ENCODE measurements at places on chromosomes 1 and 21.

- no peak for DNase-seq
Observed at GRCh38 chr1:202085682-202086373, 36.9 kb upstream of the GPR37L1 start.

GRCh38 chr1:203306965-203307541 lies 1.7 kb downstream of the BTG2 start:
- no peak for DNase-seq

DNA sequence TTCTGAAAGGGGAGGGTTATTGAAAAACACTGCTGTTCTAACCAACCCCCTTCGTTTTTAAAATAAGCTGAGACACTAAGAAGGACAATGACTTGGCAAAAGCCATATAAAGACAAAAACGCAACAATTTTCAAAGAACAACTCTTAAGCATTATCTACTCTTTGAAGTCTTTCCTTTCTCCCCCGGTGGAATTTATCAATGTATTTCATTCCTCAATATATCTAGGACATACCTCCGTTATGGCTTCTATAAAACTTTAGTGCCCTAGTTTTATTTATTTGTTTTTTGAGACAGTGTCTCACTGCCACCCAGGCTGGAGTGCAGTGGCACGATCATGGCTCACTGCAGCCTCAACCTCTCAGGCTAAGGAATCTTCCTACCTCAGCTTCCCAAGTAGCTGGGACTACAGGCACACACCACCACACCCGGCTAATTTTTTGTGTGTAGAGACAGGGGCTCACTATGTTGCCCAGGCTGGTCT lies 3.2 kb downstream of the NRDC start:
- DNase-seq = no peak

DNA sequence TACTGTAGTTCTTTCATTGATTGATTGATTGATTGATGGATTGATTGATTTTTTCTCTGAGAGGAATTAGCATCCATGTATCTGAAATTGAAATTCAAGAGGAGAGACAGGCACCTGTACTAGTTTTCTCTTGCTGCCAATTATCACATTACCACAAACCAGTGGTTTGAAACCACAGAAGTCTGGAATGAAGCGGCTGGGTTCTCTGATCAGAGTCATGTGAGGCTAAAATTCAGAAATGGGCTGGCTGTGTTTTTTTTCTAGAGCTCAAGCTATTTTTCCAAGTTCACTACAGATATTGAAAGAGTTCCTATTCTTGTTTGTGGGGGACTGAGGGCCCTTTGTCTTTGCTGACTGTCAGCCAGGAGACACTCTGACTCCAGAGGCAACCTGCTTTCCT lies 10.0 kb downstream of the NBPF3 start:
- DNase-seq = no peak

- no peak for DNase-seq
Observed at GRCh38 chr1:220803401-220804201, 16.9 kb downstream of the MTARC1 start.

GRCh38 chr1:8047686-8048445 lies 21.8 kb upstream of the ERRFI1 start:
- DNase-seq = no peak

DNA sequence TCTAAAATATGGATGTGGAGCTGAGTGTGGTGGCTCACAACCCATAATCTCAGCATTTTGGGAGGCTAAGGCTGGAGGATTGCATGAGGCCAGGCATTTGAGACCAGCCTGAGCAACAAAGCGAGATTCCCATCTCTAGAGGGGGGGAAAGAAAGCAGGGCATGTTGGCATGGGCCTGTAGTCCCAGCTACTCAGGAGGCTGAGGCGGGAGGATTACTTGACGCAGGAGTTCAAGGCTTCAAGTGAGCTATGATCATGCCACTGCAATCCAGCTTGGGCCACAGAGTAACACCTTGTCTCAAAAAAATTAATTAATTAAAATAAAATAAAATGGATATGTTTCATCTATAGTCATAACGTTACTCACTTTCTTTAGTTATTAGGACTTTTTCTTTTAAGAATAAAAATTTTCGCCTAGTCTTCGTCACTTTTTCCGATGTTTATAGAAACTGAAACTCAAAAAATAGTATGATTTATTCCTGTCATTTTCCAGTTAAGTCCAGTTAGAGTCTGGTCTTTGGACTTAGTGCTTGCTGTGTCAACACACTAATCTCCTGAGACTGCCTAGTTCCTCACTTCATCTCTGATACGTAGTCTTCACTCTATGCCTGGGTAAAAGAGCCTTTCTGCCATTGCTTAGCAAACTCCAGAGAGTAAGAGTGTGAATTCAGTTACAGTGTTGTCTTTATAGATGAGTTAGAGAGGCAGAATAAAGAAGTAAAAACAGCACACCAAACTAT lies 28.0 kb downstream of the IARS2 start:
- DNase-seq = no peak

DNA sequence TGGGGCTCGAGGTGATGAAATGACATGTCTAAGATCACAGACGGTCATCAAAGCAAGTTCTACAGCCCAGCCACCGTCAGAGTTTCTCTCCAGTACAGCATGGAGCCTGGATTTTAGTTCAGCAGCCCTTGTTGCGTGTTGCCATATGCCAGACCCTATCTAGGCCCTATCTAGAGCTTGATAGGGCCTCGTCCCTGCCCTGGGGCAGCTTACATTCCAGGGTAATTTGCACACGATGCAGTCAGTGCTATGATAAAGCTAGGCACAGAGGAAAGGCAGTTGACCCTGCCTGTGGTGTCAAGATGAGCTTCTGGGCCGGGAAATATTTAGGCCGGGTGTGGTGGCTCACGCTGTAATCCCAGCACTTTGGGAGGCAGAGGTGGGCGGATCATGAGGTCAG lies 18.9 kb downstream of the ETV3L start:
- DNase-seq = no peak

DNA sequence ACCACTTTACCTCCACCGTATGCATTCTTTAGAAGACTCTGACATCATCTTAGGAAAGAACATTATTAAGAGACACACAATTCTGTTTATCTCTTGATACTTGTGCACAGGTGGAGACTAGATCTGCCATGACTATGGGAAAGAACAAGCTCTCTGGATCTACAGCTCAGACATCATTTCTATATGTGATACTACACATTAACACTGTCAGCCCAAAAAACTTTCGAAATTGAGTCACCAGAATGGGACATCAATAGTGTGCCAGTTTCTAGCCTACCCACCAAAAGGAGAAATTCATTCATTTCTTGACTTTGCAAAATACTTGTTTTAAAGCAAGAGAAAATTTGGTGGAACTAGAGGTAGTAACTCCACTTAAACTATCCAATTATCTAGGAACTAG lies 6.0 kb upstream of the EVI5 start:
- no peak for DNase-seq

DNA sequence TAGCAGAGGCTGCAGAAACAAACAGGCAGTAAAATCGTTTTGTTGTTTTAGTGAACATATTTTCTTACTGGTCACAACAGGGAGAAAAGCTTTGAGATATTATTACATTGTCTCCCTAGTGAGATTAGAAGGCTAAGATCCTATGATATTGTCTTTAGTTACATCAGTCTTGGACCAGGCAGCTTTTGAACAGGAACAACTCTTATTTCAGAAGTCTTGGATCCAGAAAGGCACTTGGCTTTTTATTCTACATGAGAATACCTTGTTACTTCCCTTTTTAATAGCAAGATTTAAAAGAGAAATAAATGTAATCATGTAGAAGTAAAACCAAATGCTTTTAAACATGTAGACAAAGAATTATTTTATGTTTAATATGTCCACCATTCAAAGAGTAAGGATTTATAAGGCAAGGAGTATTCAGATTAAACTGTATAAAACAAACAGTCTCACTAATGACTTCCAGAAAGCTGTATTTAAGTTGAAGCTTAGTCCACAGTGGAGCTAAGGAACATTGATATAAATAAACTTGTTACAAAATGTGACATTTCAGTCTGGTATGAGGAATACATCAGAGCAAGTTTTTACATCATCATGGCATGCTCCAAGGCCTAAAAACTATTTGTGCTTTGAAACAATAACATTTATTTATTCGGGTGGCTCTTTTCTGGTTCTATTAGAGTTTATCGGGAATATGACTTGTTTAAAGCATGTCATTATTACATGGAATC lies 72.2 kb downstream of the PHTF1 start:
- DNase-seq = no peak

- no peak for DNase-seq
Observed at GRCh38 chr1:170318736-170319135, 173.0 kb downstream of the NTMT2 start.

- no peak for DNase-seq
Observed at GRCh38 chr1:117093091-117093534, 28.4 kb downstream of the TRIM45 start.

DNA sequence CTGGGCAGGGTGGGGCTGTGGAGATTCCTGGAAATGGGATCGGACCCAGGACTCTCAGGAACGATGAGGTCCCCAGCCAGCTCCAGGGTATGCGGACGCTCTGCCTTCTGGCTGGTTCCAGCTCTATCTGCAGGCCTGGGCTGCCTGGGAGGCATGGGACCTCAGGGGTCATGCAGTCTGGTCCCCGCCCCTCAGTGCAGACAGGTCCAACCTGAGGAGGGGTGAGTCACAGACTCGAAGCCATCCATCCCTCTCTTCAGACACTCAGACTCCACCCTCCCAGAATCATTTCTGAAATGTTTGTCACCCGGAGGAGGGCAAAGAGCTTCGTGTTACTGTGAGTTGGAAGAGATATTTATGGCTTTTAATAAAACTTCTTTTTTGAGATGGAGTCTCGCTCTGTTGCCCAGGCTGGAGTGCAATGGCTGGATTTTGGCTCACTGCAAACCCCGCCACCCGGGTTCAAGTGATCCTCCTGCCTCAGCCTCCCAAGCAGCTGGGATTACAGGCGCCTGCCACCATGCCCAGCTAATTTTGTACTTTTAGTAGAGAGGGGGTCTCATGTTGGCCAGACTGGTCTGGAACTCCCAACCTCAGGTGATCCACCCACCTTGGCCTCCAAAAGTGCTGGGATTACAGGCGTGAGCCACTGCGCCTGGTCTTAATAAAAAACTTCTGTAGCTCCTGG lies 5.9 kb upstream of the MYOM3 start:
- DNase-seq = no peak

DNA sequence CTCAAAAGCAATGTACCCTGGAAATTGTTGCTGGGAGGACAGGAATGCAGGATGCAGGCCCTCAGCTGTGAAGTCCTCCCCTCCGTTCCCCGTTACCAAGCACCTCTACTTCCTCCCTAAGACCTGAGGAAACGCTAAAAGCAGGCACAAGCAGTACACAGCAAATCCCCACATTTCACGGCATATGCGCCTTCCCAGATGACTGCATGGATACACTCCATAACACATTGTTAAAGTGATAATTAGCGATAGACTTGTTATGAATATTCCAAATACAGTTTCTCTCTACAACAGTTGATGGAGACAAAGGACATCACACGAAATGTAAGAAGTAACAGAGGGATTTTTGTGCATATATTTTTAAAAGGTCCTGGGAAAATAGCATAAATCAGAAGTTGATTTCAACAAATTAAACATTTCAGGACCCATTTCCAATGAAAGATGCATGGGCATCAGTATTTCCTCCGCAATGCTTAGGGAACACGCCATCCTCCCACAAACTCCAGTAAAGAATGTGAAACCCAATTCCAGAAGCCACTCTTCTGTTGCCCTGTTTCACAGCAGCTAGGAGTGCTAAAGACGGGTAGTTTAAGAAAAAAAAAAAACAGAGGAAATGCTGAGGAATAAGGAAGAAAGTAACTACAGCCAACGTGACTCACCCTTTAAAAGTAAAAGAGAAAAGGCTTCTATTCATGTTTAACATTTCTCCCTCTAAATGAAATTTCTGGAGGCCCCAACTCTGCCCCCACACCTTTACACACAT lies 75.5 kb downstream of the HIVEP3 start:
- no peak for DNase-seq

DNA sequence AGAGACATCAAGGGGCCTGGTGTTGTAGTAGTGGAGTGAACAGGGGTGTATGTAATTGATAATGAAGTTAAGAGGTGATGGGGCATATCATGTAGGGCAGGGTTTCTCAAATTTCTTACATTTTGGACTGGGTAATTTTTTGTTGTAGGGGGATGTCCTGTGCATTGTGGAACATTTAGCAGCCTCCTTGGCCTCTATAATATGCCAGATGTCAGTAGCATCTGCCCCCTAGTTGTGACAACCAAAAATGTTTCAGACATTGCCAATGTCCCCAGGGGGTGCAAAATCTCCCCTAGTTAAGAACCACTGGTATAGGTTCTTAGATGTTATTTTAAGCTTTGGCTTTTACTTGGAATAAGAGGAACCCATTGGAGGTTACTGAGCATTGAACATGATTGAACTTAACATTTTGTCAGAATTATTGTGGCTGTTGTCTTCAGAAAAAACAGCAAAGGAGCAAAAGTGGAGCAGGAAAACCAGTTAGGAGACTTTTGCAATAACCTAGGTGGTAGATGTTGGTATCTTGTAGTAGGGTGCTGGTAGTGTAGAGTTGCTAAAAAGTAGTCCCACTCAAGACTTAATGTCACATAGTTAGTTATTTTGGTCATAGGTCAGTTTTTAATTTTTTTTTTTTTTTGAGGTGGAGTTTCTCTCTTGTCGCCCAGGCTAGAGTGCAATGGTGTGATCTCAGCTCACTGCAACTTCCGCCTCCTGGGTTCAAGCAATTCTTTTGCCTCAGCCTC lies 6.2 kb downstream of the ZNF326 start:
- no peak for DNase-seq

DNA sequence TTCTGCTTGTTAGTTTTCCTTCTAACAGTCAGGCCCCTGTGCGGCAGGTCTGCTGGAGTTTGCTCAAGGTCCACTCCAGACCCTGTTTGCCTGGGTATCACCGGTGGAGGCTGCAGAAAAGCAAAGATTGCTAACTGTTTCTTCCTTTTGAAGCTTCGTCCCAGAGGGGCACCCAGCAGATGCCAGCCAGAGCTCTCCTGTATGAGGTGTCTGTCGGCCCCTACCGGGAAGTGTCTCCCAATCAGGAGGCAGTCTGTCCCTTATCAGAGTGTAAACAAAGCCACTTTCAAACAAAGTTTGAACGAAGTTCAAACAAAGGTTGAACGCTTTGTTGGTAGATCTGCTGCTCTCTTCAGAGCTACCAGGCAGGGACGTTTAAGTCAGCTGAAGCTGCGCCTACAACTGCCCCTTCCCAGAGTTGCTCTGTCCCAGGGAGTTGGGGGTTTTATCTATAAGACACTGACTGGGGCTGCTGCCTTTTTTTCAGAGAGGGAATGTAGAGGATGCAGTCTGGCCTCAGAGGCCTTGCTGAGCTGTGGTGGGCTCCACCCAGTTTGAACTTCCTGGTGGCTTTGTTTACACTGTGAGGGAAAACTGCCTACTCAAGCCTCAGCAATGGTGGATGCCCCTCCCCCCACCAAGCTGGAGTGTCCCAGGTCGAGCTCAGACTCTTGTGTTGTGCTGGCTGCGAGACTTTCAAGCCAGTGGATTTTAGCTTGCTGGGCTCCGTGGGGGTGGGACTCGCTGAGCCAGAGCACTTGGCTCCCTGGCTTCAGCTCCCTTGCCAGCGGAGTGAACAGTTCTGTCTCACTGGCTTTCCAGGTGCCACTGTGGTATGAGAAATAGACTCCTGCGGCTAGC lies 401.8 kb downstream of the SRGAP2C start:
- no peak for DNase-seq

DNA sequence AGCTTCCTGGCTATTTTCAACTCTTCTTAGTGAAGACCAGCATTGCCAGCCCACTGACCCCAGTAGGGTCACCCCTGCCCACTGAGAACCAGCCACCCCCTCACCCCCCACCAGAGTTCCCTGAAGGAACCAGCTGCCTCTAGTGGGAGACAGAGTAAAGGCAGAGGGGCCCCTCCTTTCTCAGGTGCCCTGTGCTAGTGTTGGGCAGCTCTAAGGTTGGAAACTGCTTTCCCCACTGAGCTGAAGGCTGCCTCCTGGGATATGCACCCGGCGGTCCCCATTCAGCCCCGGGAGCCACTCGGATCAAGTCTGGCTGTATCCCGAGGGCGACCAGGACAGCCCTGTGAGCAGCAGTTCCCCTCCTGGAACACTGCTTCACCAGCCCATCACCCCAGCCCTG lies 111.0 kb downstream of the PGBD5 start:
- no peak for DNase-seq
